ENCODE measurements at places on chromosomes 7 and 10.
A peak's percentile ranks its signal among the peaks of the same experiment; 100 is the strongest.

GRCh38 chr7:94739180-94739579 is 83.2 kb upstream of the SGCE start:
- no peaks in the 10 kb centered on the region for H3K36me3 ChIP-seq
- no peak overlapping the region for H3K4me3 ChIP-seq
- no peaks in the 10 kb centered on the region for H3K4me1 ChIP-seq
- no peaks in the 10 kb centered on the region for H3K27me3 ChIP-seq

DNA sequence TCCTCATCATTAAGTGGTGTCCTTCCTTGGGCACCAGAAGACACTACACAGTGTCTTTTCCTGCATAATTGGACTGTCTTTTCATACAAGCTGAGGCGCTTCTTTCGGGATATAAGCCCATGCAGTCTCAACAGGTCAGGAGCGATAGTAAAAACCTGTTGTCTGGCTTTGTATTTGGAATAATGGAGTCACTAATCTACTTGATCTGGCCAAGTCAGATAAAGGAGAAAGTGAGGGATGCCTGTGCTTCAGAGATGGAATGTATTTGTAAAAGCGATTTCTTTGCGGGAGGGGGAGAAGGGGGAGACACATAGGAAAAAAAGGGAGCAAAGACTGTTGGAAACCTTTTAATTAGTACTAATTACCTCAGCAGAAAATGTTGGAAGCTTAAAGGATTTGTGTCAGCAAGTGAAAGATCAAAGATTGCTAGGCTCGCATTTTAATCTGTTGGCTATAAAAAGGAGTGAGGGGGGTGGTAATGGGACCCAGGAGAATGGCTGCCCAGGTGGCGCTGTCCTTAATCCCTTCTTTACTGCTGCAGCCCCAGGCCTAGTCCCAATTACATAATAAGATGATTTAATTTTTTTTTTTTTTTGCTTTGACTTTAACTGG is 581.4 kb downstream of the LRMDA start:
- H3K27ac ChIP-seq: no peak overlapping the region
- no peak overlapping the region for H3K4me3 ChIP-seq
- no peaks in the 10 kb centered on the region for H3K4me1 ChIP-seq
- H3K36me3 ChIP-seq: no peaks in the 10 kb centered on the region

GRCh38 chr10:131997366-131998049 is 15.8 kb upstream of the BNIP3 start:
- no peak for DNase-seq
- no peaks in the 10 kb centered on the region for H3K36me3 ChIP-seq
- no peak overlapping the region for H3K27ac ChIP-seq
- no peaks in the 10 kb centered on the region for H3K4me1 ChIP-seq

GRCh38 chr10:804787-805619 is 115.5 kb upstream of the DIP2C start:
- no peaks in the 10 kb centered on the region for H3K27me3 ChIP-seq
- peaks cover 25% of the 10 kb centered on the region for H3K36me3 ChIP-seq
- peaks cover 10% of the 10 kb centered on the region for H3K4me1 ChIP-seq
- H3K27ac ChIP-seq: no peak overlapping the region

DNA sequence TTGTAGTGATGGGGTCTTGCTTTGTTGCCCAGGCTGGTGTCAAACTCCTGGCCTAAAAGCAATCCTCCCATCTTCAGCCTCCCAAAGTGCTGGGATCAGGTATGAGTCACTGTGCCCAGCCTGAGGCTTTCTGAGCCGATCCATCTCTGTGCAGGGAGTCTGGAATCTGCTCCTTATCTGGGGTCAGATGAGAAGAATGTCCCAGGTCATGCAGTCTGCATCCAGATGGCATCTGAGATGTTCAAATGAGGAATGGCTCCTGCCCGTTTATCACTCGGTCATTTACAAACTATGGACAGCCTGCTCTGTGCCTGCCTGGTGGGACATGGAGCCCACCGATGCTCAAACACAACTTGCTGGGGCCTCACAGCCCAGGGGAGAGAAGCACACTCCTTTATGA is 11.1 kb upstream of the SLC18A3 start:
- no peak overlapping the region for H3K4me3 ChIP-seq
- no peaks in the 10 kb centered on the region for H3K4me1 ChIP-seq
- no peak for DNase-seq
- H3K27me3 ChIP-seq: no peaks in the 10 kb centered on the region

DNA sequence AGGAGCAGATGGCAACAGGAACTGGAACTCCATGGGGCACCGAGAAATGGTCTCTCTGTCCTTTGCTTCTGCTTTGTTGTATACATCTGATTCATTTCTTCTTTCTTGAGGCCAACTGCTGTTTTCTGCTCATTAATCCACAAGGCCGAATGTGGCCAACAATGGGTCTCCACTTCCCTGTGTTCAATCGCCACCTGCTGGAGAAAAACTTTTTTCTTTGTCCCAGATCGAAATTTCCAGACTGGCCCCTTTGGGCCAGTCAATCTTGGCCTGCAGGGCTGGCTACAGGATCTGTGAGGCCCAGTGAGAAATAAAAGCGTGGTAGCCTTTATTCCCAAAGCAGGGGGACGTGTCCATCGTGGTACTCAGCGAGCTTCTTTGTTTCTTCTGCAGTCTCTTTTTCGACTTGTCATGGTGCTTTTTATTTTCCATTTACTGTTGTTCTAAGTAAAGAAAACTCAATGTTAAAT is 58.8 kb downstream of the PARP12 start:
- no peak overlapping the region for H3K4me3 ChIP-seq
- H3K27ac ChIP-seq: no peak overlapping the region
- DNase-seq: peak; percentile 29
- no peaks in the 10 kb centered on the region for H3K27me3 ChIP-seq

- no peaks in the 10 kb centered on the region for H3K27me3 ChIP-seq
- no peaks in the 10 kb centered on the region for H3K4me1 ChIP-seq
- no peaks in the 10 kb centered on the region for H3K36me3 ChIP-seq
- H3K27ac ChIP-seq: no peak overlapping the region
Observed at GRCh38 chr10:118116362-118116714, 69.6 kb upstream of the RAB11FIP2 start.

DNA sequence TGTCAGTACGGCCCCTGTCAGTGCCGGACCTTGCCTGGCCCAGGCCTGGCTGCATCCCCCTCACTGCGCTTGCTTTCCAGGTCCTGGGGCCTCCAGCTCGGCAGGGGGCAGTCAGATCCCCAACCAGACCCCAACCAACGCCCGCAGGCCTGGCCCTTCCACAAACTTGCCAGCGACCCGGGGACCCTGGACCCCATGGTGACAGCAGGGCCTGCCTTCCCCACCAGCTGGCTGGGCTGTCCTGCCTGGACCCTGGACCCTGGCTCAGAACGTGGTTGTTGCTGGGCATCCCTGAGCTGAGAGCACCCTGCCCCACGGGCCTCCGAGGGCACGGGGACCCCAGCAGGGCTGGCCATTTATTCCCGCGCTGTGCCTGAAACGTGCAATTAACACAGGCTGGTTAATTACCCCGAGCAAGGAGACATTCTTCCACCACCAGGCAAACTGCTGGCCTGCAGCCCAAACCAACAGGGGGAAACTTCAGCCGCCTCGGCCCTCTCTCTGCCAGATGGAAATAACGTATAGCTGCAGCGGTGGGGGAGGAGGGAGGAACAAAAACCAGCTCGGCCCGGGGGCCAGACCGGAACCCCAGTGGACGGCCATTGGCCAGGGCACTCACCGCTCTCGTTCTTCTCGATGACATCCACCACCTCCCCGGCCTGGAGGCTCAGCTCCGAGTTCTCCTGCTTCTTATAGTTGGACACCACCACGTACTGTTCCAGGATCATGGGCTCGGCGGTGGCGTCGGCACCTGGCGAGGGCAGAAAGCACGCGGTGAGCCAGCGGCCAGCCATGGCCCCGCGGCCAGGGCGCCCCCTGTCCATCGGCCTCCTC is 167.1 kb downstream of the NEURL1 start:
- peak; percentile 19 for DNase-seq
- peak overlapping the region; percentile 84 for H3K4me3 ChIP-seq
- H3K4me1 ChIP-seq: peaks cover 34% of the 10 kb centered on the region
- no peaks in the 10 kb centered on the region for H3K27me3 ChIP-seq

GRCh38 chr7:91239171-91239604 is 25.0 kb upstream of the FZD1 start:
- H3K27ac ChIP-seq: no peak overlapping the region
- no peaks in the 10 kb centered on the region for H3K4me1 ChIP-seq
- H3K4me3 ChIP-seq: no peak overlapping the region
- no peaks in the 10 kb centered on the region for H3K27me3 ChIP-seq
- DNase-seq: no peak

GRCh38 chr7:18457832-18458231 is 37.7 kb upstream of the HDAC9 start:
- DNase-seq: no peak
- H3K4me1 ChIP-seq: no peaks in the 10 kb centered on the region
- no peaks in the 10 kb centered on the region for H3K36me3 ChIP-seq
- no peaks in the 10 kb centered on the region for H3K27me3 ChIP-seq
- no peak overlapping the region for H3K27ac ChIP-seq

- peaks cover 11% of the 10 kb centered on the region for H3K36me3 ChIP-seq
- no peaks in the 10 kb centered on the region for H3K4me1 ChIP-seq
- no peak overlapping the region for H3K4me3 ChIP-seq
Observed at GRCh38 chr10:91820144-91820543, 21.9 kb downstream of the TNKS2 start.

GRCh38 chr10:71864911-71865361 is 13.9 kb upstream of the PSAP start:
- H3K4me3 ChIP-seq: no peak overlapping the region
- H3K4me1 ChIP-seq: no peaks in the 10 kb centered on the region
- peaks cover 14% of the 10 kb centered on the region for H3K27me3 ChIP-seq
- H3K27ac ChIP-seq: no peak overlapping the region
- no peaks in the 10 kb centered on the region for H3K36me3 ChIP-seq

DNA sequence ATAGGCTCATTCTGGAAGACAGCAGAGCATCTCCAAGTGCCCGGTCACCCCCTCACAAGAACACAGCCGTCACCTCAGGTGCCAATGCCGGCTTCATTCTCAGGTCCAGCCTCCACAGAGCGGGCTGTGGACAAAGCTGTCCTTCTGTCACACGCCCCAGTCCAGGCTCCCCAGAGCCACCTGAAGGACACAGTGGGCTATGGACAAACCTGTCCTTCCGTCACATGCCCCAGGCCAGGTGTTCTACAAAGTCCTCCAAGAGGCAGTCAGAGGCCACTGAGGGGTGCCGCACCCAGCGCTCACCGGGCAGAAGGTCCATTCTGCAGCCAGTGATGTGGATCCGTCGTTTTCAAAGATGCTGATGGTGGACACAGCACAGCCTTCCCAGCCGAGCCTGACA is 173.2 kb upstream of the PPP2R2D start:
- no peaks in the 10 kb centered on the region for H3K36me3 ChIP-seq
- DNase-seq: no peak
- H3K4me1 ChIP-seq: no peaks in the 10 kb centered on the region
- H3K4me3 ChIP-seq: no peak overlapping the region
- no peak overlapping the region for H3K27ac ChIP-seq
- H3K27me3 ChIP-seq: no peaks in the 10 kb centered on the region

DNA sequence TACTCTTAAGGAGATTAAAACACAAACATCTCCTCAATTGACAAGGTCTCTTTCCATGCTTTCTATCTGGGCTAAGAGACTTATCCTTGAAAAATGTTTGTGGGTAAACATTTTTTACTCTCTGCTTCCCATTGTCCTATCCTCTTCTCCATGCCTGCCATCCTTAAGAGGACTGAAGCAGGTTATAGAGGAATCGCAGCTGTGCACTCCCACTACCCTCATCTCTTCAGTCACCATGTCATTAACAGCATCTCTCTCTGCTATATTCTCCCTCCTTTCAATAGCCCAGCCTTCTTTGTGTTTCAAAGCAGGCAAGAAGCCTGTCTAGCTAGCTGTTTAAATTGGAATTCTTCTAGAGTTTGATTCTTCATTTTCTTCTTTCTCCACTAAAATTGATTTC is 22.6 kb downstream of the COL1A2 start:
- no peaks in the 10 kb centered on the region for H3K4me1 ChIP-seq
- H3K36me3 ChIP-seq: no peaks in the 10 kb centered on the region
- no peaks in the 10 kb centered on the region for H3K27me3 ChIP-seq

DNA sequence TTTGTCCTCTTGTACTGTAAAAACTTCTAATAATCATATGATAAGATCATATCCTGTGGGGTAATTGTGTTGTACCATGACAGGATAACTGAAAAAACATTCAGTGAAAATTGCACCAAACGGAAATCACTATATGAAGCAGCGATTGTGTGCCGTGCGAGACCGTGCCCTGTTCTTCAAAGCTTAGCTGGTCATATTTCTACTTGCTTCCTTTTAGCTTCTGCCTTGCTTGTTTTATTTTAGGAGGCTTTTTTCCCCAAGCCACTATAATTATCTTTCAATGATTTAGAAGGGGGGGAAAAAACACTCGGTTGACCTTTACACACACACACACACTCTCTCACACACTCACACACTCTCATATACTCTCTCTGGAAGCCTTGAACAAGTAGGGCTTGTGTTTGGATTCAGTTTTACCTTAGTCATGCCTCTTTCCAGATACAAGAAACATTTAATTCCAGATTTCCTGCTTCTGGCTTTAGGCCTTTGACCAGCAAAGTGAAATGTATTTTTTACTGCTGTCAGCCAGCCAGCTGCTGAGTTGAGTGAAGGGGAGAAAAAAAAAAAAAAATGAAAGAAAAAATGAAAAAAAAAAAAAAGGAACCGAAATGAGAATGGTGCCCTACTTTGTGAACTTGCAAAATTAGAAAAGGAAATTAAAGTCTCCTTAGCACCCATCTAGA is 181.4 kb downstream of the ARID5B start:
- peaks cover 7% of the 10 kb centered on the region for H3K36me3 ChIP-seq
- DNase-seq: peak; percentile 26
- H3K27ac ChIP-seq: peak overlapping the region; percentile 65
- no peaks in the 10 kb centered on the region for H3K27me3 ChIP-seq
- peaks cover 22% of the 10 kb centered on the region for H3K4me1 ChIP-seq
- peak overlapping the region; percentile 3 for H3K4me3 ChIP-seq

DNA sequence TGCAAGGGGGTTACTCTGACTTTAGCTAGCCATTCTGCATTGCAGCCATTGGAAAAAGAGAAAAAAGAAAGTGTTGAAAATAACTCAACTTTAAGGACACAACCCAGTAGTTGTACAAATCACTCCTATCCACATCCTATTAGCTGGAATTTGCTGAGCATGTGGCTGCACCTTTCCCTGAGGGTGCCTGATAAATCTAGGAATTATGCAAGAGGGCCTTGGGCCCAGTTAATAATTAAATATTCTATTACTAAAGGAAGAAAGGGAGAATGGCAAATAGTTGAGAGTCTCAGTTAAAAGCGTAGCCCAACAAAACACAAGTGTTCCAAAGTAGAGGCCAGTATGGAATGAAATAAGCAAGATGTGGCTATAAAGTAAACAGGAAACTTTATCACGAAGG is 200.9 kb upstream of the CNTNAP2 start:
- H3K4me3 ChIP-seq: no peak overlapping the region
- DNase-seq: no peak
- H3K4me1 ChIP-seq: no peaks in the 10 kb centered on the region
- H3K36me3 ChIP-seq: no peaks in the 10 kb centered on the region

- H3K27me3 ChIP-seq: no peaks in the 10 kb centered on the region
- no peak overlapping the region for H3K27ac ChIP-seq
Observed at GRCh38 chr10:77004917-77005564, 632.6 kb downstream of the KCNMA1 start.

DNA sequence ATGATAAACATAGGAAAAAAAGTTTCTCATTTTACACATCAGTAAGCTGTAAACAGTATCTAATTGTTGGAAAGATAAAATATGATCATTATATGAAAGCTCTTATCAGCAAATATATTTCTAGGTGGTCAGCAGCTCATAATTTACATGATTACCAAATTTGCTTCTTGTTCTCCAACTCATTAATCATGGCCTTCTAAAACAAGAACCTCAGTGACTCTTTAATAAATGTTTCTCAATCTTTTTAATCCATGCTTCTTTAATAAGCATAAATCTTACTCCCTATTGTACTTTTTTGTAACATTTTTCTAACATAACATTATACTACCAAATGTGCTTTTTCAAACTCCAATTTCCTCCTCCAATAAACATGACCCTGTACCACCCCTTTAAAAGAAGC is 5.9 kb downstream of the ITGB1 start:
- no peak for DNase-seq
- H3K27ac ChIP-seq: no peak overlapping the region
- peaks cover 35% of the 10 kb centered on the region for H3K4me1 ChIP-seq
- H3K27me3 ChIP-seq: no peaks in the 10 kb centered on the region
